ENCODE measurements at places on chromosomes 7 and 10.
A peak's percentile ranks its signal among the peaks of the same experiment; 100 is the strongest.

DNA sequence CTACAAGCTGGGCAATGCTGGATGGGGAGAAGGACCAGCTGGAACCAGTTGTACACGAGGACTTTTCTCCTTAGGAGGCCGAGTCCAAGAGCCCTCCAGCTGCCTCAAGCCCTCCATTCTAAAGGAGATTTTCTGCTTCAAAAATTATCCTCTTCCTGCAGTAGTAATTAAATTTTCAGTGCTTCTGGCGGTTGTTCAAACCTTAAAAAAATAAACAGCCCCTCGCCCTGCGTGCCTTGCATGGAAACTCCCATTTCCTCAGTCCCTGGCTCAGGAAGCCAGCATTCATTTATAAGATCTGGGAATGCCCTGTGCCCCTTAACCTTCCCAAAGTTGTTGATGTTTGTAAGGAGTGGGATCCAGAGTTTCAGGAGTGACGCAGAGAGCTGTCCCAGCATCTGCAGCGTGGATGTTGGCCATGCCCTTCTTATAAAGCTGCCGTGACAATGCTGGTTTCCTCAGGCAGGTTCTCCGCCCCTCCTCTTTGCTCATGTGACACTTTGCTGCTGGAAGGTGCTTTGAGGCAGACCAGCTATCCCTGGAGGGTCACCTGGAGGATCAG, 24.0 kb upstream of the ACTR3B start:
- DNase-seq, result no peak

DNA sequence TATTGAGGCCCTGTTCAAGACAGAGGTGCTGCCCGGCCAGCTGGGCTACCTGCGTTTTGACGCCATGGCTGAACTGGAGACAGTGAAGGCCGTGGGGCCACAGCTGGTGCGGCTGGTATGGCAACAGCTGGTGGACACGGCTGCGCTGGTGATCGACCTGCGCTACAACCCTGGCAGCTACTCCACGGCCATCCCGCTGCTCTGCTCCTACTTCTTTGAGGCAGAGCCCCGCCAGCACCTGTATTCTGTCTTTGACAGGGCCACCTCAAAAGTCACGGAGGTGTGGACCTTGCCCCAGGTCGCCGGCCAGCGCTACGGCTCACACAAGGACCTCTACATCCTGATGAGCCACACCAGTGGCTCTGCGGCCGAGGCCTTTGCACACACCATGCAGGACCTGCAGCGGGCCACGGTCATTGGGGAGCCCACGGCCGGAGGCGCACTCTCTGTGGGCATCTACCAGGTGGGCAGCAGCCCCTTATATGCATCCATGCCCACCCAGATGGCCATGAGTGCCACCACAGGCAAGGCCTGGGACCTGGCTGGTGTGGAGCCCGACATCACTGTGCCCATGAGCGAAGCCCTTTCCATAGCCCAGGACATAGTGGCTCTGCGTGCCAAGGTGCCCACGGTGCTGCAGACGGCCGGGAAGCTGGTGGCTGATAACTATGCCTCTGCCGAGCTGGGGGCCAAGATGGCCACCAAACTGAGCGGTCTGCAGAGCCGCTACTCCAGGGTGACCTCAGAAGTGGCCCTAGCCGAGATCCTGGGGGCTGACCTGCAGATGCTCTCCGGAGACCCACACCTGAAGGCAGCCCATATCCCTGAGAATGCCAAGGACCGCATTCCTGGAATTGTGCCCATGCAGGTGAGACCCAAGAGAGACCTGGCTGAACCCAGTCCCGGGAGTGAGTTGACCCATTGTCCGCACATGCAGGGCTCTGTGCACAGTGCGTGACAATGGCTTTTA, 2.8 kb downstream of the RBP3 start:
- DNase-seq, result no peak

GRCh38 chr10:118311505-118311904, 30.6 kb downstream of the FAM204A start:
- no peak for DNase-seq

DNA sequence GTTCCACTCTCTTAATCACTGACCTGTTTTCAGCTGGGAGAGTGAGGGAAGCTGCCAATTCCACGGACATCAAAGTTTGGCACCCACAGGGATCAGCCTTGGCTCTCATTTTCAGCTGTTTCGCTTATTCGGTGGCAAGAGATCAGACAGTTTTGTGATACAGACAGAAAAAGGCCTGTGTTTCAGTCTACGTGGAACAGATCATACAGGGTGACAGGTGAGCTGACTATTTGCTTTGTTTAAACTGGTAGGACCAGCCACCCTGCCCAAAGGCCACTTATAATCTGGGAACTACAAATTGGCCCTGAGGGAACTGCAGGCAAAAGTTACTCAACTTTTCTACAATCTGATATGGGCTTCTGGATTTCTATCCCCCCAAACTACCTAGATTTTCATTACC, 128.6 kb downstream of the ZNF467 start:
- no peak for DNase-seq

DNA sequence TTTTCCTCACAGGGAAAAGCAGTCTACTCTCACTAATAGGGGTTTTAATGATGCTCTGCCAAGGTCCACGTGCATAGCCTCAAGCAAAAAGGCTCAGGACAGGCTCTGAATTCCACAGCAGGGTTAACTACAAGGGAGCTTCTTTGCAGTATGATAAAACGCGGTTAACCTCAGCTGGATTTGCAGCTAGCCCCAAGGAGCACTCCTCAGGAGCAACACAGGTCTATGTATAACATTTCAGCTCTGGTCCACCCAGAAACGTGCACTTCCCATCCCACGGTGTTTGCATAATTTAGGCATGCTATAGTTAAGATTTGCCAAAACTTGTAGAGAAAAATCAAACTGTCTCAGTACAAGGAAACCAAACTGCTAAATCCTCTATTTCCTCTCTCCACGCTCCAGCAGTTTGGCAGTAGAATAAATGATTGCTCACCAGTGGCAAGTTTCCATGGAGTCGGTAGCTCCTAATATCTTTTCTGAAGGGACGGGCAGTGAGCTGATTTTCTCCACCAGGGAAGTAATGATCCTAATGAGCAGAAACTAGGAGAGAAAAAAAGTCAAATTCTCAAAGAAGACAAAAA, 13.1 kb upstream of the ASB4 start:
- no peak for DNase-seq

GRCh38 chr7:24917510-24918239, 62.3 kb downstream of the OSBPL3 start:
- no peak for DNase-seq

DNA sequence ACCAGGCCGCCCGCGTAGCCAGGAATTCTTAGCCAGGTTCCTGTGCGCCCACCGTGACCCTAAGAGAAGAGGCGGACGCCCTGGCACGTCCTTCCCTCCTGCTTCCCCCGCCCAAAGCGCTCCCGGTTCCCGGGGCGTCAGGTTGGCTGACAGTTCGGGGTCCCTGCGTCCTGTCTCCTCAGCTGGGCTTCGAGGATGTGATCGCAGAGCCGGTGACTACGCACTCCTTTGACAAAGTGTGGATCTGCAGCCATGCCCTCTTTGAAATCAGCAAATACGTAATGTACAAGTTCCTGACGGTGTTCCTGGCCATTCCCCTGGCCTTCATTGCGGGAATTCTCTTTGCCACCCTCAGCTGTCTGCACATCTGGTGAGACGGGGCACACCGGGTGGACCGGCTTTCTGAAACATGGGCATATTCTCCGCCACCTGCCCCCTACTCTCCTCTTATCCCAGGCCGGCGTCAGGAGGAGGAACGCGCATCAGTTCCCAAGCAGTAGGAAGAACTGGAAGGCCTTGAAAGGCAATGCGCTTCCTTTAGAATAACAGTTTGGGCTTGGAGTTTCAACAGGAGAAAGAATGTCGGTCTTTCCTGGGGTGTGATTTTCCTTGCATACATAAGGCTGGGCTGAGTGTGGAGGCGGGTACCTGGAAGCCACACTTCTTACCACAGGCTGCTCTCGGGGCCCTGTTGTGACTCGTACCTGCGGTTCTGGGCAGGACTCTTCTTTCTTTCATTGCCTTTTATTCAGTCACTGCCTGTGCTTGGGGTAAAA, 728 bp downstream of the CAV2 start:
- peak; percentile 36 for DNase-seq

DNA sequence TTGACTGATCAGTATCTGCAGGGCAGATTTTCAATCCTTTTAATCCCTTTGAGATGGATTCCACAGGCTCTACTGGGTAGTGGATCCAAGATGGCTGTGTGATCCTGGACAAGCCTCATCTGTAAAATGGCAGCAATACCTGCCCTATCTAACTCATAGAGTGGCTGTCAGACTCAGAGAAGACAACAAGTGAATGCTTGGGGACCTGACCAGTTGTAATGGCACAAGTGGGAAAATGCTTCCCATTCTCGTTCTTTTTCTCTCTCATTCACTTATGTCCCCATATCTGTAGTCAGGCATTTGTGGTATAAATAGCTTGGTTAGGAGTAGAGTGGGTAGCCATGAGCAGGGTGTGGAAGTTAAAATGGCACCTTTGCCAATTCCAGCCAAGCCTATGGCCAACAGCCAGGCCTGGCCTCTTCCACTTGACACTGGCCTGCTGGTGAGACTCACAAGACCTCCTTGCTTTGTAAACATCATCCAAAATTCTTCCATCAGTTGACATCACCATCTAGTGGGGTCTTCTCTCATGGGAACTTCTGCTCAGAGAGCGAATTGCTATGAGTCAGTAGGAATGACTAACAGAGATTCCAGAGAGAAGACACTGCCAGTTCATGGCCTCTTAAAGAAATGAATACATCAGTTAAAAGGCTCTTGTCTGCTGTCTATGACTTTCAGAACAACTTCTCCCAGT, 150.1 kb downstream of the PLPP4 start:
- no peak for DNase-seq

- DNase-seq, result peak; percentile 64
Measured at GRCh38 chr10:102735065-102735562, 8.6 kb upstream of the WBP1L start.

DNA sequence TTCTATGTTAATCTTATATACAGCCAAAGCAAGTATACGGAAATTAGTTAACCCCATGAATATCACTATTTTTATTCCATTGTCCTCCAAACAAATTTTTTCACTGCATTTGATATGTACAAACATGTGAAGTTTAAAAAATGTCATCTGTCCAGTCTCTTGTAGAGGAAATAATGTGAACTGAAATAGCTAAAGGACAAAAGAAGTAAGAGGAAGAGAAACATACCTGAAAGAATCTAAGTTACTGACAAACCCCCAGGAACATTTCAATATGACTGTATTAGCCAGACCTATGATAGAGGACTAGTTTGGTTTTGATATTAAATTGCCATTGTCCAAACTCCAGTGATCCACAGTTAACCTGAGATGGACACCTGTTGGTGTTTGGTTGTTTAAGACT, 80.6 kb downstream of the NRCAM start:
- DNase-seq, result no peak

DNA sequence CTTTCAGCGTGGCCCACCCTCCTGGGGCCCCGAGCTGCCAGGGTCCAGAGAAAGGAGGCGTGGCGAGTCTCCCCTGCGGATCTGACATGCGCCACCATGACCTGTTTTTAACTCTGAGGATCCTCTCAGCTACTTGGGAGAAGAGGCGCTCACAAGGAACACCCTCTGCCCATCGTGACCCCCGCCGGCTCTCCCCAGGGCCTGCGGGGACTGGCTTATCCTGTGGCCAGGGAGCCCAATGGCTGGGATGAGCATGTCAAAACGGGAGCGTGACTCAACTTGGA, 93.7 kb downstream of the EBF3 start:
- DNase-seq, result no peak
